Cardiac fibroblast (primary cell): ENCODE measurements at places on chromosomes 2 and 18.

DNA sequence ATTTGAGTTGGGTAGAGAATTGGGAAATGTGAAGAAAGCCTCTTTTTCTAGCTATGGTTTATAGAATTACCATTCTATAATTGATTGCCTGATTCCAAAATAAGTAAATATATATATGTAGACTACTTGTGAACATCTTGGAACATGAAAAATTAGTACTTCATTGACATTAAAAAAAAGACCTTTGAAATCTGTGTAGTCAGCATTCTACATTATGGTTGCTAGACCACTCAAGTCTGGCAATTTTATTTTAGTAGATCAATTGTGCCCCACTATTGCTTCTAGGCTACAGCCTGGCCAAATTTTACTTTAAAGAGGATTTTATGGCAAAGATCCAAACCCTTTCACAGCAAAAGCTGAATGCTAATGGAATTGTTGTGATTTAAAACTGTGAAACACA lies 279.8 kb downstream of the IKZF2 start:
- DNase-seq = no peak

GRCh38 chr2:240881913-240882312 lies 13.3 kb downstream of the AGXT start:
- no peak for DNase-seq

- no peak for DNase-seq
Observed at GRCh38 chr2:30368258-30368657, 78.8 kb upstream of the LCLAT1 start.

GRCh38 chr2:121492409-121492808 lies 38.3 kb upstream of the RNU4ATAC start:
- no peak for DNase-seq

DNA sequence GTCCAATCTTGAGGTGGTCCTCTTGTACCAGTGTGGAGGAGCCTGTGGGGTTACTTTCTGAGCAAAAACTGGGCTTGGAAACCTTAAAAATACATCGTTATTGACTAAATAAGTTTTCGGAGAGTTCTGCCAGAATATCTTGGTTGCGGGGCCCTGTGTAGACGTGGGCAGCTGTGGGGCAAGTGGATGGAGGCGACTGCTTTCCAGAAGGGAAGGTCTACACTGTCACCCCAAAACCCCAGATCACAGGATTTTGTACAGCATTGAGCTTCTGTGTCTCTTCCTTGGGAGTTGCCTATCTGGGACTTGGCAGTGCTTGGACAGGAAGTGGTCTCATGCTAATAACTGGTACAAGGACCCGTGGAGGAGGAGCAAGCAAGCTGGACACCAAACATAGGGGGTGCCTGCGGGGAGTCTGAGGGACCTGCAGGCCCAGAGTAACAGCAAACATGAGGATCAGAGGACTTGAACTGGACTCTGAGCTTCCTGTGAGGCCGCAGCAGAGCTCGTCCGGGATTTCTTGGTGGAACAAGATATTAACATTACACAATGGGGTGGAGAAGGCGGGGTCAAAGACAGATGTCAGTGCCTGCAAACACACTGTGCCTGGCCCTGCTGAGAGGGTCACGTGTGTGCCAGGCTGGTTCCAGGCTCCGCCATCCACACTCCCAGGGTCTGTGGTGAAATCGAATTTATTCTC lies 48.0 kb upstream of the CTLA4 start:
- no peak for DNase-seq

DNA sequence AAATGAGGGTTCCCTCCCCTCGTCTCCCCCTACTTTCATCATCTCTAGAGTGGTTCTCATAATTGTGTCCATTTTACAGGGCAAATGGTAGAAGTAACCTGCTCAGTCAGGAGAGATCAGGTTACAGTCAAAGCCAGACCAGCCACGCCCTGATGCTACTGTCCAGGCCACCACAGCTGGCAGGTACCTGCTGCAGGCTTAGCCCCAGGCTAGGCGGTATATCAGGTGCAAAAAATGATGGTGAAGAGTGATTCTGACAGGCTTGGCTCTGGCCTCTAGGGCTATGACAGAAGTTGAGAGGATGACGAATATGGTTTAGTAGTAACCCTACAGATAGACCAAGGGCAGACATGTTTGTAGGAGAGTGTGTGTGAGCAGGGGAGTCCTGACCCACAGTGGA lies 67.1 kb downstream of the HAUS1 start:
- no peak for DNase-seq

GRCh38 chr2:241107031-241107783 lies 5.1 kb upstream of the MTERF4 start:
- DNase-seq = no peak

GRCh38 chr2:219726916-219727315 lies 99.5 kb downstream of the SLC4A3 start:
- DNase-seq = peak; percentile 40

- peak; percentile 98 for DNase-seq
Observed at GRCh38 chr18:55405893-55406406, 182.0 kb downstream of the TCF4 start.

- no peak for DNase-seq
Observed at GRCh38 chr2:59239146-59239545, 998.0 kb upstream of the FANCL start.

DNA sequence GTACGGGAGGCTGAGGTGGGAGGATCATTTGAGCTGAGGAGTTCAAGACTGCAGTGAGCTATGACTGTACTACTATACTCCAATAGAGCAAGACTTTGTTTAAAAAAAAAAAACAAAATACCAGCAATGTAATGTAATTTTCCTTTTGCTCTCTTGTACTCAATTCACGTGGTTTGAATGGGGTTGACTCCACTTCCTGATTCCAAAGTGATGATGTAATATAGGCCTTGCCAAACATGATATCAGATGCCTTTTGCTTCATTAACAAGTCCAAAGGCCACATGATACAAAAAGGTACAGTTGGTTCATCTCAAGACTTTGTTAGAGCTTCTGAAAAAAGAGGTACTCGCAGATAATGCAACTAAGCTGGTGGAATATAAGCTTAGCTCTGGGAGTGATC lies 321.8 kb downstream of the ZEB2 start:
- DNase-seq = peak; percentile 58

DNA sequence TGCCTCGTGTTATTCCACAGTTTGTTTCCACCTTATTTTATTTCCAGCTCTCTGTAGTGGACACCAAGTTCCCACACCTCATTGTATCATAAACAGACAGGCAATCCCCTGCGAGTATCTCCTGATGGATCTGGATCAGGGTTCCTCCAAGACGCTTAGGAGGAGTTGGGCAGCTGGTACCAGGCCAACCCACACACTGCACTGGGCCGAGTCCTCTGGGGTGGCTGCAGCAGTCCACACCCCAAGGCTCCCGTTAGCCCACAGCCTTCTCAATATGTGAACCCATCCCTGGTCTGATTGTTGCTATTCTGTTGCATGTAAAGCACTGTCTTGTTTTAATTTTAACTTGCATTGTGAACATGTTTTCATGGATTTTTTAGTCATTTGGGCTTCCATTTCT lies 178.8 kb upstream of the RAB6C start:
- no peak for DNase-seq

DNA sequence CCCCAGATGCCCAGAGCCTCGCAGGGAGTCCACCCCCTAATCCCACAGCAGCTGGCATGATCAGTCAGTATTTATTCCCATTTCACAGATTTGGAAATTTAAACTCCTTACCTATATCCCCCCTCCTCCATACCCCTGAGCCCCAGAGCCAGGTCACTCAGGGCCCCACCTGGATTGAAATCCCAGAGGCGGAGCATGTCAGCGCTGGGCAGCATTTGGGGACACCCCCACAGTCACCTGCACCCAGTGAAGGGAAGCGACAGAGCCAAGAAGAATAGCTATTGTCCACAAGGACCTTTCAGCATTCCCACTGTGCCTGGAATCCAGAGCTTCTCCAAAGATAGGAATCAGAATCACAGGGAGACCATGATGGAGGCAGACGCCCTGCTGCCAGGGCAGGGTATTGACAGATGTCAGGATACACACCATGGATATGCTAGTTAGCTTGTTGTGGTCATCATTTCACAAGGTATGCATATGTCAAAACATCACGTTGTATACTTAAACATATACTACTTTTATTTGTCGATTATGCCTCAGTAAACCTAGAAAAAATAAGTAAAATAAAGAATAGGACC lies 968 bp upstream of the ASTL start:
- no peak for DNase-seq

DNA sequence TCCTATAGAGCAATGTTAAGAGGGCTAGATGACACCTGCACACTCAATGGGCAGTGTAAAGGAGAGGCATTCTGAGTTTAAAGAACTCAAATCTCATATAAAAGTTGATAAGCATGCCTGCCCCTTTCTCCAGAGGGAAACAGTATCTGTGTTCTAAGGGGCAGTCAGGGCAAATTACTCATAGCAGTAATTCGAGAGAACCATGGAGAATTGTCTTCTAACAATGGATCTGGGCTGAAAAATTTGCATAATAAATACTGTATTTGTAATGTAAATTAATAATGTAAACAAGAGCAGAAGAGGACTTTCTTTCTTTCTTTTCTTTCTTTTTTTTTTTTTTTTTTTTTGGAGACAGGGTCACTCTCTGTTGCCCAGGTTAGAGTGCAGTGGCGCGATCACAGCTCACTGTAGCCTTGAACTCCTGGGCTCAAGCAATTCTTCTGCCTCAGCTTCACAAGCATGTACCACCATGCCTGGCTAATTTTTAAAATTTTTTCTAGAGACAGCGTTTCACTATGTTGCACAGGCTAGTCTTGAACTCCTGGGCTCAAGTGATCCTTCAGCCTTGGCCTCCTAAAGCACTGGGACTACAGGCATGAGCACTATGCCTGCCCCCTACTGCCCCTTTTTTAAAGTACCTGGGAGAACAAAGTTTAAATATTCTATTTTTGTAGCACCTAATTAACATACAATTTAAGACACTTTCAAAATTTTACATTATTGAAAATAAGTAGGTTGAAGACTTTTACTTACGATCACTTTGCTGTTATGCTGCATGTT lies 70.6 kb downstream of the OTX1 start:
- no peak for DNase-seq

GRCh38 chr2:216352653-216353270 lies 19.5 kb downstream of the MARCHF4 start:
- DNase-seq = no peak

DNA sequence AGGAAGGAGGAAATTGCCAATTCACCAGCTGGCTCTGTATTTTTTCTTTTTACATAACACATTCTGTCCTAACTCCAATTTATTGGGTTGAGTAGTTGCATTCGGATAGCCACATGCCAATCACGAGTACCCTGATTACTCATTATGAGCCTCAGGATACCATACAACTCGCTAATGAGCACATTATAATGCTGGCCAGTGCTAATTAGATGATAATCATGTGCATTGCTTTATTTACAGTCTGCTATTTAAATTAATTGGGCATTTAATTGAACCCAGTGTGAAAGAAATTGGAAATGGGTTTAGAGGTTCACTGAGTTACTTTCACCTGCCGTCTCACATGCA lies 15.2 kb downstream of the G6PC2 start:
- DNase-seq = no peak

GRCh38 chr2:96546797-96547196 lies 10.2 kb downstream of the ARID5A start:
- no peak for DNase-seq

DNA sequence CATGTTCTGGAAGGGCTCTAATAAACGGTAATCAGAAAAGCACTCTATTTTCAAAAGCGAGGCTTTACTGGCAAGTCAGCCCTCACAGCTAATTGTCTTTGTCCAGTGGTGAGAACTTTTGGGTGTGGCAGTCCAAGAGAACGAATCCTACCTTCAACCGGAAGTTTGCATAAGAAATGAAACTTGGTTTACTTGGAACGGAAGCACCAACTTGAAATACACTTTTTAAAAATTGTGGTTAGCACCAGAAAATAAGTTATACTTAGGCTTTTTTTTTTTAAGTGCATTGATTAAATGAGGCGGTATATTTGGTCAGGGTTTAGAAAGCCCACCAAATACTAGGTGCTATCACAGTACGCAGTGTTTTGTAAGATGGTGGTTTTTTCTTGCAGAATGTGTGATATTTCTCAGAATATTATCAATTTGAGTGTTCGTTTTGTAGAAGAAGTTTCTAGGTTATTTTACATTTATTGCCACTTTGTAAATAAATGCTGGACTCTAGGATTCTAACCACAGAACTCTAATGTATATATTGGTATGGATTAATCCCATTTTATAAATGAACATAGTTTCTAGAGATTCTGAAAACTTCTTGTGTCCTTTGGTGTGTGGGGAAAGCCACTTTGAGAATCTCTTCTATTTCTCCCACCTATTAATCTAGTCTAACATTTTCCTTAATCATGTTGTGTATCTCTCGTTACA lies 1.2 kb downstream of the MYL12A start:
- peak; percentile 68 for DNase-seq

- no peak for DNase-seq
Observed at GRCh38 chr2:141848191-141848590, 282.6 kb downstream of the LRP1B start.

GRCh38 chr2:128492966-128493811 lies 174.5 kb upstream of the HS6ST1 start:
- no peak for DNase-seq

DNA sequence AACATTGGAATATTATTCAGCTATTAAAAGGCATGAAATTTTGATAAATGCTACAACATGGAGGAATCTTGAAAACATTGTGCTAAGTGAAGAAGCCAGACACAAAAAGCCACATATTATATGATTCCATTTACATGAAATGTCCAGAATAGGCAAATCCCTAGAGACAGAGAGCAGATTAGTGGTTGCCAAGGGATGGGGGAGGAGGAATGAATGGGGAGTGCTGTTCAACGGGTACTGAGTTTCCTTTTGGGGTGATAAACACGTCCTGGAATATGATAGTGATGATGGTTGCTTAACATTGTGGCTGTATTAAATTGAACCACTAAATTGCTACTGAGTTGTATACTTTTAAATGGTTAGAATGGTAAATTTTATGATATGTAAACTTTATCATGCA lies 8.9 kb upstream of the TWSG1 start:
- DNase-seq = peak; percentile 80

GRCh38 chr18:33330711-33331110 lies 109.8 kb downstream of the CCDC178 start:
- no peak for DNase-seq

DNA sequence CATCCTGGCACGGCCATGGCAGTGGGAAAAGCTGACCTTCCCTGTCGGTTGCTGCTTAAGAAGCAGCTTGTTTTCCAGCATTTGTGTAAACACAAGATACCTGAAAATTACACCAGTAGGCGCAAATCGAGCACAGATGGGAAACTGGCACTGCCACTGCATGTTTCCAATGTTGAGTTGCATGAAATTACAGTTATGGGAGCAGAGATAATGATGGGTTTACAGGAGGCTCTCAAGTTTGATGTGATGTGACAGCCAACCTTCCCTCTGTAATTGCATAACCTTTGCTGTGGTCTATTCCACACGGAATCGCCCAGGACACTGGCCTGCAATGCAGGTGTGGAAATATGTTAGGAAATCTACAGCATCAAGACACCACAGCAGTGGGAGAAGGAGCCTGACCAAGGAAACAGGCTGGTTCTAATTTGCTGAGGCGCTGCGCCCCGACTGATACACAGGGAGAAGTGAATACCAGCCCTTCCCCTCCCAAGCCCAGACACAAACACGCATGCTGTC lies 17.4 kb downstream of the GPR45 start:
- no peak for DNase-seq
